Stimulated activated CD8-positive, alpha-beta memory T cell treated with anti-CD3 and anti-CD28 coated beads, Interleukin-15, amount 100 ng/mL, for 4 hours (primary cell): ENCODE measurements at places on chromosomes 3 and 15.

DNA sequence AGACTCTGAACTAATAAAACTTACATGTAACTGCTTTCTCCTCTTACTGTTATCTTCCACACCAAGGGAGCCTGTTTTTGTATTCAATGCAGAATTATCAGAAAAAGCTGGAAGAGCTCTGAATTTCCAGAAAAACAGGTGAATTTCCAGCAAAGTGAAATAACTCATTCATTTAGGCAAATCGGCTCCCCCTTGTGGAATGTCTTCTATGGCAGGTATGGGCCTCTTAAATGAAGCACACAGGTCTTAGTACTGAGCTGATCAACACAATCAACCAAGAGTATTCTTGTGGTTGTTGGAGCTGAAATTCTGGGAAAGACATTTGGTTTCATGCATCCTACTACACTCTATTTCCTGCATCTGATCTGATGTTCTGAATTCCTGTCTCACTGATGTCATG, 31.0 kb upstream of the PTPRG start:
- DNase-seq: no peak

- no peak for DNase-seq
Observed at GRCh38 chr3:3184876-3185275, 5.4 kb upstream of the CRBN start.

DNA sequence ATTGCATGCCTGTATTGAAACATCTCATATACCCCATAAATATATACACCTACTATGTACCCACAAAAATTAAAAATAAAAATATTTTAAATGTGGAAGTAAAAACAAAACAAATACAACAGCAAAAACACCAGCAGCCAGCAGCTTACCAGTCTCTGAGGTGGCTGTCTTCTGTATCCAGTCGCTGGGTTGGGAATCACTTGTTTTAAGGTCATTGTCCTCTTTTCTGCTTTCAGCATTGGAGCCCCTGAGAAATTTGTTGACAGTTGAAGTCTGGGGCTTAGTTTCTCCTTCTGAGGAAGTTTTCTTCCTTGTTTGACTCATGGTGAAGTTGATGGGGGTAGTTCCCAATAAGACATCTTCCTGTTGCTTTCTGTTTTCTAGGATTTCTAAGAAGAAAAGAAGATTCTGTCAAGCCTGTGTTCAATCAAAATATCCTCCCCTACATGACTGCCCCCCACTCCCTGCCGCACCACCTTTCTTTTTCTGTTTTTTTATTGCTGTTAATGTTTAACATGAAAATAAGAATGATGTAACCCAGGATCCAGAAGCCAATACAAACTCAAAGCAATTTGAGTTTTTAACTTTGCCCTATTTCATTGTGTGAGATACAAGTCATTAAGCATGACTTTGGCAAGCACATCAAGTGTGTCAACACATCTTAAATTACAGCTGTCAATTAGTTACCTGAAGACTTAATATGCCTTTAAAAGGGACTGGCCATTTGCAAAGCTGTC, at the start of gene LRRC31:
TSS of gene LRRC31 (minus strand) at position 452 of the 737 bp plus-strand sequence. CDS start at position 324, 128 bp downstream.
- DNase-seq: no peak

DNA sequence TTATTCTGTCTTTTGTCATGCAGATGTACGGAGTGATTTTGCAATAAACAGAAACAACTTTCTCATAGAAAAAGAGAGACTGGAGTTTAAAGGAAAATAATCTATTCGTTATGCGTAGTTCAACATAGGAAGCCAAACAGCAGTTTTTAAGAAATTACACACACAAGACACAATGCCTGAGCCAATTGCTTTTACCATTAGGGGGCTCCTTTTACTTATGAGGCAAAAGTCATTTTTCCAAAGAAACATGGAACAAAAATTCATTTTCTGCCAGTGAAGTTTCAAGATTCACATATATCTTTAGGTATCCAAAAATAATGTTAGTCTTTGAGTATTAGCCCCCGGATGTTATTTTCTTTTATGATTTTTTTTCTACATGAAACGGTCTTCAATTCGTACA, 10.7 kb downstream of the CNTN6 start:
- DNase-seq: no peak

- no peak for DNase-seq
Observed at GRCh38 chr15:69794645-69795469, 302.9 kb downstream of the TLE3 start.

GRCh38 chr3:109351231-109351630, 13.9 kb upstream of the DPPA4 start:
- DNase-seq: no peak

DNA sequence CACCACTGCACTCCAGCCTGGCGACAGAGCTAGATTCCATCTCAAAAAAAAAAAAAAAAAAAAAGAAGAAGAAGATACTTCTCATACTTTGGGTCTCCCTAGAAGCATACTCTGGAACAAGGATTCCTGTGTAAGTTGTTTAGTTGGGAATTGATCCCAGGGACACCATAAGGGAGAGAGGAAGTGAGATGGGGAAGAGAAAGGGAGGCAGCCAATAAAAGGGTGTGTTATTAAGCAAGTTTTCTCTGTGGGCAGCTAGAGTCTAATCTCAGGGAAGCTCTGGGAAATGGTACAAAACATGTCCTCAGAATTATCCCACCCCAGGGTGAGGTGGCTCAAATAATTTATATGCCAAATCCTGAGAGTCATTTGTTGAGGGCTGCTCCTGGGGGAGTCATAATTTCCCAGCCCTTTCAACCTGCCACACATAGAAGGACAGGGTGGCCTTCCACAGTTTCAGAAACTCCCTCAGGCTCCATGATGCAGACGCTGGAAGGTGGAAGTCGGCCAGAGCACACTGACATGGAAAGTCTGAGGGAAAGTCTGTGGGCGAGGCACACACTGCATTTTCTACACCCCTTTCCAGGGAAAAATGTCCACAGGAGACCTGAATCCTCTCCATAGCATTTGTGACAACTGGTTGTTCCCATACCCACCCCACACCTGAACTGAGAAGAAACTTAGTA, 86.4 kb upstream of the SLC4A7 start:
- no peak for DNase-seq

GRCh38 chr15:37109872-37110572, 9.7 kb upstream of the MEIS2 start:
- no peak for DNase-seq

DNA sequence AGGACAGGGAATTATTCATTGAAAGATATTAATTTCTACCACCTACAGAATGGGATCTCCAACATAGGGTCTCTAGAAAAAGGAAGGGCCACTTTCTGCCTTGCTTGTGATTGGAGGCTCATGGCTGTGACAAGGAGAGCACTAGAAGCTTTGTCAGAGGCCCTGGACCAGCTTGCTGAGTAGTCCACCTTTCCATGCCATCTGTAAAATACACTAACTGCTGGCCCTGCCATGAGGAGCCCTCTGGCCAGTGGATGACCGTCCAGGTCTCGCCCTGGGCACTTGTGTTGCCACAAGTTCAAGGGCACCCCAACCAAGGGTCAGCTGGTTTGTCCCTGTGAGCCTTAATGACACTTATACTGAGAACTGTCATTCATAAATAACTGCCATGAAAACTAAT, 1.6 kb upstream of the SYNM start:
- no peak for DNase-seq

DNA sequence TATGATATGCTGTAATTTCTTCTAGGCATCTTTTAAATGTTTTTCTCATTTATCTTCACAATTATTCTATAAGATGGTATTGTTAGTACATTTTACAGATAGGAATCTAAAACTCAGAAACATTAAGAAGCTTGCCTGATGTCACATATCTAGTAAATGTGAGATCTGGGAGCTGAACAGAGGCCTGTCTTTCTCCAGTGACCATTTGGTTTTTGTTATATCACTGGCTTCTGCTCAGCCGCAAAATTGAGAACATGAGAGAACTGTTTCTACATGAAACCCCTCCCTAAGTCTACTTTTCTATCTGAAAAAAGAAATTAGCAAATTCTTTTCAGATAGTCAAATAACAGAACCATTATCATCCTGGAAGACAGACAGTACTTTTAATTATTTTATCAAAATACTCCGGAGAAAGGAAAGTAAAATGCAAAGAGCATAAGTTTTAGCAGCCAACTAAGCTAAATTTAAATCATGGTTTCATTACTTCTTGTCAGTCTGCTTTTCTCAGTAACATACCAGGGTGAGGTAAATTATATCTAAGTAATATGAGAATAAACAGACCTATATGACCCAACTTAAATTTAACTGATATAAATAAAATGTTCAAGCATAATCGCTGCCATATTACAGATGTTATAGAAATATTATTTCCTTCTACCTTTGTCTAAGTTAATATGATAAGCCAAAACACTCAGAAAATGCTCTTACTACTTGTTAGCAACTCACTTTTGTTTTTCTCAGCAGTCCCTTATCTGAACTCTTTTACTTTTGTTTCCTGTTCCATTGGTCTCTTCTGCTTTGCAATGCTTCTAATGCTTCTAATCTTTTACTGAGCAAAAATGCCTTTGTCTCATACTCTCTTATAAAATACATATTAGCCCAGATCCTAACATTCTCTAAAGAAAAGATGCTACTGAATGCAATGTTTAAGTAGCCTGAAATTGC, 68.0 kb upstream of the MBNL1 start:
- no peak for DNase-seq

DNA sequence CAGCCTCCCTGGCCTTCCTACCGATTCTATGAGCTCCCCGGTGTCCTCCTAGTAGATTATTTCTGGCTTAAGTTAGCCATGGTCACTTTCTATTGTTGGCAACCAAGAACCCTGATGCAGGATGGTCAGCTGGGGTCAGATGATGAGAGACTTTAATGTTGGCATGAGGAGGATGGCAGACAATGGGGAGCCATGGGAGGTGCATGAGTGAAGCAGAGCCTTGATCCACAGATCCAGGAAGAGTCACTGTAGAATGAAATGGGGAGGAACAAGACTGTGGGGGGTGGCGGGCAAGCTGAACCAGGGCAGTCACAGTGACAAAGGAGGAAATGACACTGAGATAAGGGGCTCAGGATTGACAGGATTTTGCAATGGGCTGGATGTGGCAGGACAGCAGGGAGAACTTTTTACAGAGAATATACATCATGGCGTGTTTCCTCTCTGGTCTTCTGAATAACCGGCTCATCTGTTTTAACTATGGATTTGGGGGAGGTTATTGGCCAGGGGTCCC, 60.9 kb downstream of the RPLP1 start:
- DNase-seq: no peak

DNA sequence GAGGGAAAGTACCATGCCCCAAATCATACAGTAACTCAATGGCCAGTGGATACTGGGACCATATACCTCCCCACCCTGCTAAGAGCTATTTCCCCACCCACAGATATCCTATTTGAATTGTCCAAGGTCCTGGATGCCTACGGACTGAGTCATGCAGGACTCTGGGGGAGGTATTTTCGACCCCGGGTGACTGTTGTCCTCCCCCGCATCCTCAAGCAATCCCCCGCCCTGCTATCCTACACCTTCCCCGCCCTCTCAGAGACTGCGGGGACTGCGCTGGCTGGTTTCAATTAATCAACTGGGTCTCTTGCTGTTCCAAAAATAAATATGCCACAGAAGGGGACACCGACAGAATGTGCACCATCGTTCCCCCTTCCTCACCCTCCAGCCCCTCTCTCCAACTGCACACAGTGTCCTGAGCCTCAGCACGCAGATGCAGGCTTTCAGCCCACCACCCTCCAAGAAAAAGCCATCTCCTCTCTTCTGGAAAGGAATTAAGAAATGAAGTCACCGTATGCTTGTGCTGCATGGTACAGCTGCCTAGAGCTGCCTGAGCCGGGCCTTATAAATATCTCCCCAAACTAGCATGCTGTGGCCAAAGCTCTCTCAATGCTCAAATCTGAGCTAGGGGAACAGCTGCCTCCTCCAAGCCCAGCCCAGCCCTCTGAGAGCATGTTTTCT, 8.1 kb downstream of the CAV3 start:
- DNase-seq: no peak

DNA sequence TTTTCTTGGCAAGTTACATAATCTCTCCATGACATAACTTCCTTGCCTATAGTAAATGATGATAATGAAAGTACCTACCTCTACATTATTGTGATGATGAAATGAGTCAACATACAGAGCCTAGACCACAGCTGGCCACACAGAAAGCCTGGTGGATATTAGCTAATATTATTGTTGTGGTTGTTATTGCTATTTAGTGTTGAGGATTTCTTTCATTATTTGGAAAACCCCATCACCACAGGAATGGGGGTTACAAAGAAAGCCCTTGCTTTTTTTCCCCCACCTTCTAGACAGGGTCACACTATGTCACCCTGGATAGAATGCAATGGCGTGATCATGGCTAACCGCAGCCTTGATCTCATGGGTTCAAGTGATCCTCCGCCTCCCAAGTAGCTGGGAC, 125.0 kb downstream of the PDZRN3 start:
- no peak for DNase-seq

DNA sequence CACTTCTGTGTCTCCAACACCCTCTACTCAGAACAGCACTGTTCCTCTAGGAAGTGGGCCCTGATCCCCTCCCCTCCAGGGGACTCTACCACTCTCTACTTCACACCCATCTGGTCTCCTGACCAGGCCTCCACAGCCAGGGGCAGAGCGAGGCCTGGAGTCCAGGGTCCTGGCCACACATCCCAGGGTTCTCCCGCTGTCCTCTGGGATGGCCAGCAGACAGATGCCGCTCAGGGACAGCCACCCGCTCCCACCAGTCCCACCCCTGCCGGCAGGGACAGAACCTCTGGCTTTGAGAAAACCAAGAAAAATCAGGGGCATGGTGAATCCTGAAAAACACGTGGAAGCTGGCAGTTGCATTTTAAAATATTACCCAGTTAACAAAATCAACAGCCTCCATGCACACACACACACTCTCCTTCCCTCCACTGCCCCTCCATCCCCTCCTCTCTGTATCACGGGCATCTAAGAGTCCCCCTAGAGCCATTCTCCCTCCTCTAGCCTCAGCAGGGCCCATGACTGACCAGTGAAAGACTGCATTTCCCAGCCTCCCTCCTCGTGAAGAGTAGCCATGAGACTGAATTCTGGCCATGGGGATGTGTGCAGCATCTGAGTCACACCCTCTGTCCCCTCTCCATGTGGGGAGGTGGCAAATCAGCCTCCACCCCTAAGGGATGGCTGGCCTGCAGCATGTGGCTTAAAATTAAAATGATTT, 32.1 kb upstream of the IQSEC1 start:
- no peak for DNase-seq

GRCh38 chr3:52293491-52294319, 6.1 kb downstream of the GLYCTK start:
- no peak for DNase-seq

- no peak for DNase-seq
Observed at GRCh38 chr3:173630849-173631248, 233.3 kb downstream of the NLGN1 start.
